Nephron progenitor cell (in vitro differentiated cells): ENCODE measurements at places on chromosomes 3 and 15.

DNA sequence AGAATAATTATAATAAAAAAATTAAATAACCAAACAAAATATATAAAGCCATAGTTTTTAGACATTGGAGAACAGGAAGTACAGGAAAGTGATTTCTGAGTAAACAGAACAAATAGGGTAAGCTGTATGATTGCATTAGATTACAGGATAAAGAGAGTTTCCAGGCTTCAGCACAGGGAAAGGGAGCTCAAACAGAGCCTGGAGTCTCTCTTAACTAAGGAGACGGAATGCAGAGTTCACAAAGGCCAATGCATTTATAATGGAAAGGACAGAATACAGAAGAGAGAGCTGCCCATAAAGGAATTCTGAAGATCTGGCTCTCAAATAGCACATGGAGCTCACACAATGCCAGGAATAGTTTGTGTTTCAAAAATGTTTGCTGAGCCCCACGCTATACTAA is 42.0 kb upstream of the OTOL1 start:
- DNase-seq: no peak

GRCh38 chr15:82079736-82080135 is 33.9 kb upstream of the MEX3B start:
- DNase-seq: no peak

GRCh38 chr3:57923101-57923500 is 85.1 kb upstream of the FLNB start:
- DNase-seq: no peak

DNA sequence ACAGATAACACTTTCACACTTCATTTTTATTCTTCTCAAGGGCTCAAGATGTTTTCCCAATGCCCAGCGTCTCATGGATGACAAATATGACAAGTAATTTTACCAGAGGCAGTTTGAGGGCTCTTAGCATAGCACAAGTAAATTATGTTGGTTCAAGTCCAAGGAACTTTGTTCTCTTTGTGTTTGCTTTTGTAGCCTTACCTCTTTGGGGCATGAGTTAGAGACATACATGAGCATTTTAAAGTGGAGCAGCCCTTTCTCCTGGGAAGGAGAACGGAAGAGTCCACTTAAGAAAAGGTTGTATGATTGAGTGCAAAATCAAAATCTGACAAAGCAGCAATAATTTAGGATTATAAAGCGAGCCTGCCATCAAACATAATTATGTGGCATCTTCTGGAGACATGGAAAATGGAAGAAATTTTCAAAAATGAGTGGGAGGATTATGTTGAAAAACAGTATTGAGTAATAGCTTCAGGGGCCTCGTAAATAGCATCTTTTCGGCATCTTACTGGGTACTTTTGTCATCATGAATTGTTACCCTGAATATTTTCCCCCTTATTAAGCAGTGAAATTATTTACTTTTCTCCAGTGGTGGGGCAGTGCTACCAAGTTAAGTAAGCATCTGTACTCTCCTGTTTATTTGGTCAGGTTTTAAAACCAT is 65.9 kb downstream of the PGPEP1L start:
- DNase-seq: no peak

DNA sequence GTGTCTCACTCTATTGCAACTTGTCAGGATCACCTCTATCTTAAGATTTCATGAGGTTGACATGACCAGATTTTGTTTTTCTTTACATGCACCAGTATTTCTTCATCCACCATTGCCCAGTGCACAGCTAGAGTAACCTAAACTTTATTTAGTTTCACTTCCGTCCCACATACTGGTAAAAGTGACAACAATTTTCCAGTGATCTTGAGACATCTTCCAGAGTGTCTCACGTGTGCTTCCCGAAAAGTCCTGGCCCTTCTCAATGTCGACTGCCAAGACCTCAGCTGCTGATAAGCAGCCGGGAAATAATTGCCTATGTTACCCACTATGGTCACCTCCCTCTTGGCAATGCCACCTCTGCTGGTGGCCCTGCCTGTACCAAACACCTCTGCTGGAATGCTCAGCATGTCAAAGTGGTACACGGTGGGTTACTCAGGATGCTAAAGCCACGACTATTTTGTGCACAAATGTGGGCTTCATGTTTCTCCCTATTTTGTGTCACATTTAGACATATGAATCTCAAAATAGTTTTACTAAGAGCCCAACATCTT is 379.7 kb upstream of the TGFBR2 start:
- no peak for DNase-seq
